ENCODE measurements at places on chromosomes 1 and 21.
A peak's percentile ranks its signal among the peaks of the same experiment; 100 is the strongest.

- DNase-seq = peak; percentile 80
These were observed 131.6 kb downstream of the BEND5 start for GRCh38 chr1:48644905-48645605.

- no peak for DNase-seq
These were observed 17.0 kb downstream of the NSL1 start for GRCh38 chr1:212774584-212774983.

DNA sequence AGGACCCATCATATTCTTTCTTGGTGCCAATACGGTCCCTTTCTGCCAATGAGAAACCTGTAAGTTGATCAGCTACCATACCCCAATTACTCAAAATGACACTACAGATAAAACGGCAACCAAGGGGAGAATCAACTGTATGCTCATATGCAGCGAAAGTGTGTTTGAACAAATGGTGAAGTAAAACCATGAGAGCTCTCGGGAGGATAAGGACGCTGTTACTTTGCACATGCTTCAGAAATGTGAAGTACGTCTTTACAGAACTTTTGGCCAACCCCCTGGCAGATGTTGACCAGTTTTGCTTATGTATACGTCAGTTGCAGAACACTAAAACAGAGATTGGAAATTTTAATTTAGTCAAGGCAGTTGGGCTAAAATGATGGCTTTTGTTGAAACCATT lies 79.6 kb downstream of the PROX1 start:
- DNase-seq = no peak

DNA sequence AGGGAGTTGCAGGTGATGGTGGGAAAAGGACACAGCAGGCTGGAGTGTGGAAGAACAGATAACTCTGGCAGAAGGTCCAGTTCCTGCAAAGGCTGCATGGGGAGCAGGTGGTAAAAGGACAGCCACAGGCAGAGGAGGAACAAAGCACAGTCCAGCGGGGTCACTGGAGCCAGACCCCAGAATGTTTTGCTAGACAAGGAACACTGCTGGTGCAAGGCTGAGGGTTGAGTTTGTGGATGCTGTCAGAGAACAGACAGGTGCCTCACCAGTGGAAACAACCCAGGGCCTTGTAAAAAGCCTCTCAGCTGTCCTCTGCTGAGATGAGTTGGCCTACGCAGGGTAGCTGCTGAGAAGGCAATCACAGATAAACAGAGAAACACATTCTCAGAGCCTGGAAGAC lies 101.7 kb downstream of the SSBP3 start:
- DNase-seq = no peak

- no peak for DNase-seq
These were observed 71.3 kb downstream of the RPE65 start for GRCh38 chr1:68378296-68379084.

DNA sequence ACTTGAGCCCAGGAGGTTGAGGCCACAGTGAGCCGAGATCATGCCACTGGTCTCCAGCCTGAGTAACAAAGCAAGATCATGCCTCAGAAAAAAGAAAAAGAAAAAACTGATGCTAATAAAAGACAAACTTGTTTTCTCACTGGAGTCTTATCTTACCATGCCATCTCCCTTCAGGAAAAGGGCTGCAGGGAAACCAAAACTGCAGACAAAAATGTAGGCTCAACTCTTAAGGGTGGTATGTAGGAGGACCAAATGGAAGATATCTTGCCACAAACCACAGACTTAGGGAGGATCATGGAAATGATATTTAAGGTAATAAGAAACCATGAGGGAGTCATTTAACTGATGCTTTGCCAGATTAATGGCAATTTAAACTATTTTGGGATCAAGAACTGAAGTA lies 32.9 kb downstream of the UROD start:
- DNase-seq = no peak

GRCh38 chr1:22114083-22115012 lies 28.5 kb downstream of the WNT4 start:
- DNase-seq = peak; percentile 54

DNA sequence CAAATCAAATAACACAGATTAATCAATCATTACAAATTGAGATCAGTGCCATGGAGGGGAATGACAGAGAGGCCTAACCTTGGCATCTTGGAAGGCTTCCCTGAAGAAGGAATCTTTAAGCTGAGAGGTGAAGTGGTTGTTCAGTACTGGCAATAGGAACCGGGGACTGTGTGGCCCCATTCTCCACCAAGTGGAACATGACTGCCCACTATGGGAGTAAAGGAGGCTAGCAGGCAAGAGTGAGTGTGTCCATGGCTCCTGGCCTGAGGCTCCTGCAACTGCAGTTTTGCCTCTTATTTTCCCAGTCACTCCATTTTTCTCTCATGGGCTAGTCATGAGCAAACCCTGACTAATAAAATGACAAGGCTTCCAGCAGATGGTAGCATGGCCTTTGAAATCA lies 112.2 kb upstream of the GJB5 start:
- DNase-seq = no peak

- DNase-seq = no peak
These were observed 97.3 kb downstream of the SLC35F3 start for GRCh38 chr1:234001817-234002216.

DNA sequence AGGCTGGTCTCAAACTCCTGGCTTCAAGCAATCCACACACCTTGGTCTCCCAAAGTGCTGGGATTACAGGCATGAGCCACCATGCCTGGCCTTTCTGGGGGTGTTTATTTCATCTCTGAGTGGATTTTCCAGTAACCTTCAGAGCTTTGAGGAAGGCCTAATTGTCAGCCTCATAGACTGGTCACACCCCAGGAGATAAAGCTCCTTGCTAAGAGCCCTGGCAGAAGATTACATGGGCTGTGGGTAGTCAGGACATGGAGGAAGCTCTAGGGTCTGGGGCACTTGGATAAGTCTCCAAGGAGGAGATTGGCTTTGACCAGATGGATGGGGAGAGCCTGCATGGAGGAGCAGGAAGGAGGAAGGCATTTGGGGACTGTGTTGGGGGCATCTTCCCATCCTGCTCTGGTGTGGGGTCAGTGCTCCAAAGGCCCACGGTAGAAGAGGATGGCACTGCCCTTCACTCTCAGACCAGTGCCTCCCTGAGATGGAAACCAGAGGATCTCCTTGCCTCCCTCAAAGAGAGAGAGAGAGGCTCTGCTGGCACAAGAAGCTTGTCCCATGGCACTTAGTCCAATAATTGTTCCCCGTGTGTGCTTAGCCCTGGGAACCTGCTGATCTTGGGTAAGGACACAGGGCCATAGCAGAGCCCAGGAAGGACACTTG lies 14.7 kb upstream of the GSTM4 start:
- no peak for DNase-seq

GRCh38 chr1:179298952-179299351 lies 5.4 kb downstream of the SOAT1 start:
- DNase-seq = no peak

- no peak for DNase-seq
These were observed 54.9 kb upstream of the EDN2 start for GRCh38 chr1:41539418-41539805.

GRCh38 chr1:75812065-75812464 lies 15.4 kb downstream of the MSH4 start:
- DNase-seq = no peak

GRCh38 chr1:50973255-50973654 lies 3.2 kb downstream of the CDKN2C start:
- DNase-seq = no peak

DNA sequence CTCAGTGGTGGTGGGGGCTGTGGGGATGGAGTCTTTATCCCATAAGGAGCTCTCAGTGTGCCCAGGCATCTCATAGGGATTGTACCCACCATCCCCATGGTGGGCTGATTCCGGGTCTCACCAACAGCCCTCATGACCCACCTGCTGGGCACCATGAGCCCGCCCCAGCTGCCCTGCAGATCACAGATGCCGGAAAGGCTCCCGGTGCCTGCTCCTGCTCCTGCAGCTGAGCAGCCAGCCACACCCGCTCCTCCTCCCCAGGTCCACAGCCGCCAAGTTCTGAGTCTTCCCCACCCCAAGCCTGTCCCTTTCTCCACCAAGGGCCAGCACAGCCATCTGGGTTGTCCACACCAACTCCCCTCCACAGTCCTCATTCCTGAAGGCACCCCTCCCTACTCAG lies 15.5 kb upstream of the TSPEAR start:
- DNase-seq = no peak

- DNase-seq = peak; percentile 99
These were observed 61.6 kb upstream of the ADARB1 start for GRCh38 chr21:45012662-45013259.

DNA sequence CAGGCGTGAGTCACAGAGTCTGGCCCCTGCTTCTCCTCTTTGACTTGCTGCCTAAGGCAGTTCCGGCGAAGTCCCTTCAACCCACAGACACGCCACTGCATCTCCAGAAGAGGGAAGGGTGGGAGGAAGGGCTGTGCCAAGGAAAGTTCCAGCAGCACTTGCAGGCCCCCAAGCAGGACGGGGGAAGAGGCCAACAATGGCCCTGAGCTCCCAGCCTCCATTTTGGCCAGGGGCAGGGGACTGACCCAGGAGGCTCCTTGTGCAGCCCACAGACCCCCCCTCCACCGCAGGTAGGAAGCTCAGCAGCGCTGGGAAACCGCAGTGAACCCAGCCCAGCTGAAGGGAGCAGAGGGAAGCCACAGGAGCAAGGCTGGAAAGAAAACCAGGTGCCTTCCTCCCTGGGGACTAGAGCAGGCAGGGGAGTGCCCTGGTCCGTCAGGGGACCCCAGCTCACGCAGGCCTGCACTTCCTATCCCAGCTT lies 35.4 kb downstream of the ACOT7 start:
- DNase-seq = no peak

GRCh38 chr1:208177656-208178055 lies 66.5 kb downstream of the PLXNA2 start:
- DNase-seq = no peak

- DNase-seq = peak; percentile 81
These were observed 24.4 kb upstream of the TMEM54 start for GRCh38 chr1:32925403-32926162.

GRCh38 chr1:205948039-205948438 lies 4.8 kb upstream of the SLC26A9 start:
- no peak for DNase-seq

DNA sequence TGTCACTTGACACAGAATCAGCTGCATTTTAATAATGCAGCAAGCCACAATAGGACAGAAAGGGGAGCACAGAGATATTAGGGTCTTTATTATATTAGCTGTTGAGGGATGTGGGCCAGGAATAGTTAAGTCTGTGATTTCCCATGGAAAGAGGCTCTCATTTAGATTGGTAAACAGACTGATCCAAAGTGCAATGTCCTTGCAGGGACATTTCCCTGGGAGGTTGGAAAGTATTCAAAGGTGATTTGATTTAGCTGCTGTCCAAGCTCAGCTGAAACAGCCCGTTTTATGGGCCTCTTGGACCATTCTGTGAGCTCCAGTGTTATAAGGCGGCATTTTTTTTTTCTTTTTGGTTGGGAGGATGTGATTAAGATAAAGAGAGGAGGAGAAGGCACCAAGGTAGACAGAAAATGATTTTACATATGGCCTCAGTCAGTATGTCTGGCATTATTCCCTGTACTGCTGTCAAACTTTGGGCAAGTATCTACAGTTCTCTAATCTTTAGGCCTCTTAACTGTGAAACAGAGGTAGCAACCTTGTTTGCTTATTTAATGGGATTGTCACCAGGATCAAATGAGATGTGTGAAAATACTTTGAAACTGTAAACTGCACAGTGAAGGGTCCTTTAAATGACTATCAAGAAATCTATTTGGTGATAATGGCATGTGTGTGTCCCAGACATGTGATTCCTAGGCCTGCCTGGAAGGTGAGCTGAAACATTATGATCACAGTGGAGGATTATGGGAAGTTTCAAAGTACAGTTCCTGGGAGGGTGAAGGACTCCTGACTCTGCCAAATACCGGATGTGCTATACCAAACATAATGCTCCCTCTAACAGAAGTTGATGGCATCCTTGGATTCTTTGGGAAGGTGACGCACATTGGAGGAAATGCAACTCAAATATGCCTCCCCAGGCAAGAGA lies 62.2 kb downstream of the NOS1AP start:
- DNase-seq = no peak

DNA sequence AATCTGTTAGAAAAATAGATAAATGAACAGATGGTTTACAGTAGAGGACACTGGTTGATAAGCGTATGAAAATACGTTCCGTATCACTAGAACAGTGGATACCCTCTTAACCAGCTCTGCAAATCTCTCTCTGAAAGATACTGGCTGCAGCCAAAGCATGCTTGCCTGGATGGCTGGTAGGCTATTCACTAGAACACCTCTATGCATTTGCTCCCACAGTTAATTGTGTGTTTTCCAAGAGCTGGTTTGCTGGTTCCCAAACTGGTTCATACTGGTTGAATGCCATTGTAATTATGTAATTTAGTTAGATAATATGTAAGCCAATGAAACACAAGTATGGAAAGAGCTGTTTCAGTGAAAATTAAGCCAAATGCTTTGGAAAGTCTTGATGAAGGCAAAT lies 126.6 kb downstream of the C1orf21 start:
- DNase-seq = no peak

GRCh38 chr1:162324396-162324795 lies 52.3 kb downstream of the SPATA46 start:
- no peak for DNase-seq

DNA sequence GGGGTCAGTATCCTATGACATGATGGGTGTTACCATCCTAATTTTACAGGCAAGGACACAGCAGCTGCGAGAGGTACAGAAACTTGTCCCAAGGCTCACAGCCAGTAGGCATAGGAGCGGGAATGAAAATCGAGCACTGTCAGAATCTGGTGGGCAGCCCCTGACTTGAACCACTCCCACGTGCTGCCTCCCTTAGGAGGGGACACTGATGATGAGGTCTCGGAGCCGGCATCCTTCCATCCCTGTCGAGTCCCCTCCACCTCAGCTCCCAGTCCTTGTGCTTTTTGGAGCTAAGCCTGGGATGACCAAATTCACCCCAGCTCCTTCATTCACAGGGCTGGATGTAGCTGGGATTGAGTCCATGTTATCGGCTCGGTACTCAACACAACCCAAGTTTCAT lies 49.0 kb downstream of the B3GALT5 start:
- DNase-seq = no peak

Measured in WERI-Rb-1 (cell line).